ENCODE measurements at places on chromosomes 1 and 21. TPM values are rescaled to one million over a fixed set of nuclear protein-coding genes. Genes with fewer than 3 reads are reported as not detected.

DNA sequence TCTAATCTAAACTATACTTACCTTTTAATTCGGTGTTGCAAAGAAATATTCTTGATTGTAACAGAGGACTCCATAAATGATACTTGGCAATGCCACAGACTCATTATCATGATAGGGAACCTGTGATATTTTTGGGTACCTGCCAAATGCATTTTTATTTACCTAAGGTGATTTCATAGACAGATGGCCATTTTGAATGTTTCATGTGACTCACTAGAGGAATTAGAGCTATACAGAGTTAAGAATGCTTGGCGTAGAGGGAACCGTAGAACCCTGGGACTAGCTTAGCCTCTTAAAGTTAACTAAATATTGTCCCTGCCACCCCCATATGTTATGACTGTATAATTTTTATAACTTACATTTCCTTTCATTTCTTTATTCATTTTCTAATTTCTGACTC lies 136.1 kb downstream of the DISP1 start:
- no peak for DNase-seq

Gene TNFRSF9
- 0.84 TPM for total RNA-seq

DNA sequence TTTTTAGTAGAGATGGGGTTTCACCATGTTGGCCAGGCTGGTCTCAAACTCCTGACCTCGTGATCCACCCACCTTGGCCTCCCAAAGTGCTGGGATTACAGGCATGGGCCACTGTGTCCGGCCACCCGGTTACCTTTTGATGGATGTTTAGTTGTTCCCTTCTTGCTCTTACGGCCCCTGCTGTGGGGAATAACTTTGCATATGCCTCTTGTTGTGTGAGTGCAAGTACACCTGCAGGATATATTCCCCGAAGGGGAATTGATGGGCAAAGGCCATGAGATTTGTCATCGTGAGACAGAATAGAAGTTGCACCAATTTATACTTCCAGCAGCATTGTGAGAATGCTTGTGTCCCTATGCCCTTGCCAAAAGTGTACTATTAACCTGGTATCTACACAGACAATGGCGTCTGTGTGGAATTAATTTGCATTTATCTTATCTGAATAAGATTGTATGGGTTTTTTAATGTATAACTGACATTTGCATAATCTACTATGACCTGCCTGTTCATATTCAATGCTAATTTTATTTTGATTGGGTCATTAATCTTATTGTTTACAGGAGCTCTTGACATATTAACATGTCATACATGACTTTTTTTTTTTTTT lies 8.1 kb downstream of the IL6R start:
- no peak for DNase-seq

DNA sequence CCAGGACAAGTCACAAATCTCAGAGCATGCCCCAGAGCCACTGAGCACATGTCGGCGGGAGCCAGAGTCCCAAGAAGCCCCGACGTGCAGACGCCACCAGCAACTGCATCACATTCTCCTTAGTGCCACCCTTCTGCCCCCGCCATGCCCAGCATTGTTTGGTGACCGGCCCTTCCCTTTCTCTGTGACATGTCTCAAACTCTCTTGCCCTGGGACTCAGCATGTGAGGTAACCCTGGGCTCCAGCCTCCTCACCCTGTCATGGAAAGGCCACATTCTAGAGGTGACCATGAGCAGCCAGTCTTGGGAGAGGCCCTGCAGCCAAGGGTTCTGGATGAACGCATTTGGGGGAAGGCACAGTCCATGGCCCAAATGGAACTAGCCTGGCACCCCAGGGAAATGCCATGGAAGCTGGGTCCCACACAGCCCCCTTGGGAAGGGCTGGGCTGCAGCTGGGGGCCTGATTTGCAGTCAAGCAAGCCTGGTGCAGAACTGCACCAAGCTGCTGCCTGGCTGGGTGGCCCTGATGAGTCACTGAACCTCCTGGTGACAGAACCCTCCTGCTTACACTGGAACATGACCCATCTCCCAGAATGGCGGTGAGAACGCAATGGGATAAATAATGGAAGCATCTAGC lies 94.4 kb downstream of the ITPKB start:
- DNase-seq = no peak

DNA sequence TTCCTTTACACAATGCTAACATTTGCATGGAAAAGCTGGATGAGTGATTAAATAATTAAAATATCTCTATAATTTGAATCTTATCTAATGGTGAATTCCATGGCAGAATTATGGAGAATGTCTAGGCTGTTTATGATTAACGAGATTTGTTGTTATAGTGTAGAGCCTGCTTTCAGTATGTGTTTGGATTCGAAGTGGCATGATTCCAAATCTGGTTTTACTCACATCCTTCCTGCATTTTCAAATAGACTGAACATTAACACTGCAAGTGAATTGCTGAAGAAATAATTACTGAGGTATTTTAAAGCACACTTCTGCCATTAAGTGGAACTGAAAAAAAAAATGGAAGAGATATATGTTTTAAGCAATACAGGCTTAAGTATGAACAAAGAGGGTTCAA lies 5.1 kb upstream of the NEK7 start:
- no peak for DNase-seq

DNA sequence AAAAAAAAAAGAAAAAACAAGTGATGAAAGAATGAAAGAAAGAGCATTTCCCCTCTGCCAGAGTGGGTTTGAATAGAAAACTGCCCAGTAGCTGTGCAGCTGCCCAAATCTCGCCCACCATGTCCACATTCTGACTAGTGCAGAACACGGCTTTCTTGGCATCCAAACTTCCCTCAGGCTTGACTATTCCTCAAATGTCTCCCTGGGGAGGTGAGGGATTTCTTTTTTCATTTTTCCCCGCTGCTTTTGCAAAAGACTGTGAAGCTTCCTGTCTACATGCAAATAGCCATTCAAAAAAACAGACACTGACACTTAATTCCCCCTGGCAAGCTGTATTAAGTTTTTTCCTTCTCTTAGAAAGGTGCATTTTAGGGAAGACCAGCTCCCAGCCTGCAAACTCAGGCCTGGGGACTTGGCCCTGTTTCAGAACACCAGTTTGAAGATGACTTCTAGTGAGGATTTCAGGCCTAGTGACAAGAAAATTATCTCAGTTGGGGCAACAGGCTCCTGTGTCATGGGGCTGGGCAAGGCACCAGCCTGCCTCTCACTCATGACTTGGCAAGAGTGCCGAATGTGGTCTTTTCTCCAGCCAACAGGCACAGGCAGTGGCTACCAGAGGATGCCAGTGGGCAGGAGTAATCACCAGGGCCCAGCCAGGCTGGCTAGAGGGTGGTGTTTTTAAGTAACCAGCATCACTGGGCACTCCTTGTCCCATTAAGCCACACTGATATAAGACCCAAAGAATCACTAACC lies 178.1 kb upstream of the NFIA start:
- DNase-seq = no peak

Gene COL8A2
- 0.06 TPM for total RNA-seq

- DNase-seq = no peak
Observed at GRCh38 chr1:96579636-96580035, 141.9 kb upstream of the PTBP2 start.

Gene CNR2
- total RNA-seq = 0.05 TPM

GRCh38 chr1:167083066-167083665 lies 7.0 kb downstream of the GPA33 start:
- DNase-seq = no peak

Gene MCOLN2
- 9.7 TPM for total RNA-seq

GRCh38 chr1:187714470-187714869 lies 885.7 kb downstream of the PLA2G4A start:
- DNase-seq = no peak

DNA sequence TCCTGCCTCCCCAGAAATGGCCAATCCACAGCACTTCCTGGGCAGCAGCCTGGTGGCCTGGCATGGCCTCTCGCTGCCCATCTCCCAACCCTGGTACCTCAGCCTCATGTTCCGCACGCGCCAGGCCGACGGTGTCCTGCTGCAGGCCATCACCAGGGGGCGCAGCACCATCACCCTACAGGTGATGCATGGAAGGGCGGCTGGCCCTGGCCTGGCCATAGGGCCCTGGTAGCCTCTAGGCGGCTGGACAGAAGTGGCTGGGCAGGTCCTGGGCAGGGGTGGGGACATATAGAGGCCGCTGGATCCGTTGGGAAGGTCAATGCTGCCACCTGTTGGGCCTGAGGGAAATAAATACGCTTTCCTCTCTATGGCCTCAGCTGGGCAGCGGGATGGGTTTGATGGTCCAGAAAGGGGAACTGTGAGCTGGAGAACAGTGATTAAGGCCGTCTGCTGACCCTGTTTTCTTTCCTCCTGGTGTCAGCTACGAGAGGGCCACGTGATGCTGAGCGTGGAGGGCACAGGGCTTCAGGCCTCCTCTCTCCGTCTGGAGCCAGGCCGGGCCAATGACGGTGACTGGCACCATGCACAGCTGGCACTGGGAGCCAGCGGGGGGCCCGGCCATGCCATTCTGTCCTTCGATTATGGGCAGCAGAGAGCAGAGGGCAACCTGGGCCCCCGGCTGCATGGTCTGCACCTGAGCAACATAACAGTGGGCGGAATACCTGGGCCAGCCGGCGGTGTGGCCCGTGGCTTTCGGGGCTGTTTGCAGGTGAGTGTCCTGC lies 14.4 kb downstream of the CELSR2 start:
- DNase-seq = peak; percentile 70

- DNase-seq = peak; percentile 54
Observed at GRCh38 chr1:225426395-225427234, 1.2 kb downstream of the LBR start.

GRCh38 chr1:52904927-52905698 lies 16.4 kb downstream of the ECHDC2 start:
- DNase-seq = no peak

- peak; percentile 68 for DNase-seq
Observed at GRCh38 chr1:117664314-117664713, 58.5 kb downstream of the TENT5C start.

DNA sequence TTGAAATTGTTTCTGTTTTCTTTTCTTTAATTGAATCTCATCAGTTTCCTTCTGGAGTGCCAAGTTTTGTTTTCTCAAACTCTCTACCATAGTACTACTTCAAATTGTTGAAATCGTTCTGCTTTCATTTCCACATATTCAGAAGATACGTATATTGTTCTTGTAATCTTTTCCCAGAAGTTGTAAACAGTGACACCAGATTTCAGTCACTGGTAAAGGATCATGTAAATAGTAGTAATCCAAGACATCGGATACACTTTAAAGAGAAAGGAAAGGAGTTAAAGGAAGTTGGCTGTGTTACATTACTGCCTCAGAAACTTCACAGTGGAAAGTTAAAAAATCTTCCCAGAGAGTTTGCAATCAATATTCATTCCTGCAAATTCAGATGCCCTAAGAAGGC lies 67.5 kb downstream of the RGL1 start:
- DNase-seq = no peak

DNA sequence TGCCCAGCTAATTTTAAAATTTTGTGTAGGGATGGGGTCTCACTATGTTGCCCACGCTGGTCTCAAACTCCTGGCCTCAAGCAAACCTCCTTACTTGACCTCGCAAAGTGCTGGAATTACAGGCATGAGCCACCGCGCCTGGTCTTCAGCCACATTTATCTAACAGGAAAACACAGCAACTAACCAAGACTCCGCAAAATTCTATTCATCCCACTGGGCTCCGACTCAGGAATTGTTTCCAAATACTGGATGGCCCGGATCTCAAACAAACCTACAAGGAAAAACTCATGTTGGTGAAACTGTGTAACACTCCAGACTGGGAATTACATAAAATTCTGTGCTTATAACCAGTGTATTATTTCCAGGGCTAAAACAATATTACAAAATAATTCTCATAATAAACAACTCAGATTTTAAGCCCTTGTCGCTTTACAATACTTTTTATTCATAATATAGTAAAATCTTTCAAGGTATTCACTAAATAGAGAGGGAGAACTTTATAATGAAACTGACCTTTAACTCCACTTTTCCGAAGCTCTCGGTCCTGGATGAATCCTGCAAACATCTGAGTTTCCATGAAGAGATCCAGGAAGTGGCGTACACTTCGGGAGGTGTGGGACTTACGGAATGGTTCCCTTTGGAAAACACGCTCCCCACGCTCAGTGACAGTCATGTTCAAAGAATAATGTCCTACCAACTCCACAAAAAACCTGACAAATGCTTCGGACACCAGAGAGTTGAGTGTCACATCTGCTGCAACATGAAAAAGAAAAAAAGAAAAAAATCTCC lies 6.0 kb upstream of the BCAS2 start:
- no peak for DNase-seq

- DNase-seq = no peak
Observed at GRCh38 chr1:204706838-204707509, 21.4 kb upstream of the LRRN2 start.

- DNase-seq = no peak
Observed at GRCh38 chr1:188499690-188500089, 1670.9 kb downstream of the PLA2G4A start.

DNA sequence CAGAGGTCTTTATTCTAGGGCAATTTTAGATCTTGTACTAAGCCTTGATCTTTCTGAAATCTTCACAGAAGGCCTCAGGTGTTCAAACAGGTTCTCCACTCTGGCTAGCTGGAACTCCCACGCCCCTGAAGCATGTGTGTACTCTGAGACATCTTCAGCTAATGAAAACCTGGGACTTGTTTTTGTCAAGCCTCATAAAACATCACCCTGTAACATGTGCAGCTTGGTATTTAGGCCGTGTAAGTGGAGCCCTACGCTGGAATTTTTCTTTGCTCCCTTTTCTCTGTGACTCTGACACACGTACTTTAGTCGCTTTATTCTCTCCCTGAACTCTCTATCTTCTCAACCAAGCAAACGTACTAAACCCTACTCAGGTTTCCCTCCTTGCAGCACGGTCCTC lies 701.9 kb upstream of the ZP4 start:
- no peak for DNase-seq

DNA sequence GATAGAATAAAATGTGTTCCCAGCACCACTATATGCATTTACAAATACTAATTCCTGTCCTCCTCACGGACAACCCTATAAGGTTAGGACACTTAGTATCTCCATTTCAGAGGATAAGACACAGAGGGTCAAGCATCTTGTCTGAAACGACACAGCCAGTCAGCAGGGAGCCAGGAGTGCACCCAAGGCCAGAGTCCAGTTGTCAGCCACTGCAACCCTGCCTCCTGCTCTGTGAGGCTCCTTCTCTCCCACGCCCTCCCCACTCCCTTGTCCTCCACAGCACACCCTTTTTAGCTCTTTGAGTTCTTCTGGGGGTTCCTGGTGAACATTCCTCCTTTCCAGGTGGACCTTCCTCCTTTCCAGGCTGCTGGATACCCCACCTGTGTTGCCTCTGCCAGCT lies 119.0 kb upstream of the TNR start:
- no peak for DNase-seq

Gene SPRR5
- not detected for total RNA-seq

DNA sequence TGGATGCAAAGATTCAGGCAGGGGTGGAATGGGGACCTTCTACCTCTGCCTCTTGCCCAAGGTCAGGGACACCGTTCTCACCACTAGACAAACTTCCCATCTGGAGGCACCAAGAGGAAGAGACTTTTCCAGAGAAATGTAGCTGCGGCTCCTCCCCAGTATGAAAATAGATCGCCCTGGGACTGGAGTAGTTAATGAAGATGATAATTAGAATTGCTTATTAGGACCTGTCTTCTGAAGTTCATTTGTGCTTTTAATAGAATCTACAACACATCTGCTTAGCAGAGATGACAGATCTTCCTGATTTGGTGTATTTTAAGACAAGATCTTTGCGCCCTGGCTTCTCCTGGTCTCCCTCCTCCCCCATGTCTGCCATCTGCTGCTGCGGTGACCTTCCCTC lies 266.6 kb downstream of the KAZN start:
- no peak for DNase-seq

Gene FAM163A
- 0.17 TPM for total RNA-seq

GRCh38 chr1:117825414-117825813 lies 104.0 kb downstream of the GDAP2 start:
- no peak for DNase-seq
